HAP-1 (cell line): ENCODE measurements at places on chromosomes 12 and 14.

DNA sequence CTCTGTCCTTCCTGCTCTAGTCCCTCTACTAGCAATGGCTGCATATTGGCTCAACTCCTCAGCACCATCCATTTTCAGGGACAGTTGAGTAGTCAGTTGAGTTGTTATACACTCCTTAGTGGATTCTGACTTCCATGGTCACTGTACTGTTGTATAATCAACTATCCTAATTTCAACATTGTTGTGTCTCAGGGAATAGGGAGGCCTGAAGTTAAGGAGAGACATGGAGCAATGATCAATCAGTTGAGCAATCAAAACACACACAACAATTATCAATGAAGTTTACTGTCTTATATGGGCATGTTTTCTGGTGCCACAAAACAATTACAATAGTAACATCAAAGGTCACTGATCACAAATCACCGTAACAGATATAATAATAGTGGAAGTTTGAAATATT lies 255.9 kb downstream of the KCNC2 start:
- DNase-seq: no peak

GRCh38 chr12:123973552-123974341 lies 732 bp downstream of the ZNF664 start:
- peak; percentile 54 for DNase-seq

DNA sequence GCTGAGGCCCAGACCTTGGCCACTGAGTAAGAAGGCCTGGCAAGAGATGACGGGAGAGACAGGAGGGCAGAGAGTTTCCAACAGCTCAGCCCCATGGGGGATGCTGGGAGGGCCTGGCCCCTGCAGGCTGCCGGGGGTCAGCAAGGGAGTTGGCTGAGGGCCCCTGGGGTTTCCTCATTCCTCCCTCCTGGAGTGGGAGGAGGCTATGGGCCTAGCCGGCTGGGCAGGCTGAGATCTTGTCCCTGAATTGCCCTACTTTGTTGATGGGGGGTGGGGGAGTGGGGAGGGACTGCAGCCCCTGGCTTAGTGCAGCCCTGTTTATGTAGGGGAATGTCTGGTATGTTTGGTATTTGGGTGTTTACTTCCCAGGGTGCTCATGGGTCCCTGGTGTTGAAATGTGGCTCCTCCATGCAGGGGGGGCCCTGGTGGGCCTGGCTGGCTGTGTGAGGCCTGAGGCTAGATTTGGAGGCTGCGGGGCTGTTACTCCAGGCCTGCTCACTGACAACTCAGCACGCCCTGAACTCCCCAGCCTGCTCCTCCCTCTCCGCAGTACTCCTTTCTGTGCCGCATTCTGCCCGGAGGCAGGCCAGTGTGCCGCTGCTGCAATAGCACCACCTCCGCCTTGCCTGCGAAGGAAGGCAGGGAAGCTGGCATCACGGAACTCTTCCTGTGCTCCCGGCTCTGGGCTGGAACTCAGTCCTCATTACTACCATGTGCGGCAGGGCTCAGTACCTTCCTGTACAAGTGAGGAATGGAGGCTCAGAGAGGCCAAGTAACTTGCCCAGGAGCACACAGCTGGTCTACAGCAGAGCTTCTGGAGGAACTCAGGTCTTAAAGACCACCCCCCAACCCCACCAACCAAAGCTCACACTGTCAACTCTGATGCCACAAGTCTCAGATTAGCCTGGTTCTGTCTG lies 25.3 kb downstream of the JDP2 start:
- DNase-seq: peak; percentile 53

DNA sequence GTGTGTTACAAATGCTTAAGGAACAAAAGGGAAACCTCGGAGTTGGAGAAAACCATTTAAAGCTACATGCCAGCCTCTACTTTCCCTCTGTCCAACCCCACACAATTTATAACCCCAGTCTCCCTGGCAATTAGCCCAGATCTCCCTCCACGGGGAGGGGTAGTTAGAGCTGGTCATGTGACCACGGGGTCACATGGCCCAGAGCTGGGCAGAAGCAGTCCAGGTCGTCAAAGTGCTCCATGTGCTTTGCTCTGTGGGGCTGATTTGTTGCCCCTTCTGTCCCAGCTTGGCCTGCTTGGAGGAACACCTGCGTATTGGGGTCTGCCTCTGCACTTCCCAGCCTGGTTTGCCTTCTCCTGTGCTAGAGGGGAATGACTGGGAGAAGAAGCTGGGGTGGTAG lies 219.1 kb downstream of the RBM19 start:
- peak; percentile 44 for DNase-seq

DNA sequence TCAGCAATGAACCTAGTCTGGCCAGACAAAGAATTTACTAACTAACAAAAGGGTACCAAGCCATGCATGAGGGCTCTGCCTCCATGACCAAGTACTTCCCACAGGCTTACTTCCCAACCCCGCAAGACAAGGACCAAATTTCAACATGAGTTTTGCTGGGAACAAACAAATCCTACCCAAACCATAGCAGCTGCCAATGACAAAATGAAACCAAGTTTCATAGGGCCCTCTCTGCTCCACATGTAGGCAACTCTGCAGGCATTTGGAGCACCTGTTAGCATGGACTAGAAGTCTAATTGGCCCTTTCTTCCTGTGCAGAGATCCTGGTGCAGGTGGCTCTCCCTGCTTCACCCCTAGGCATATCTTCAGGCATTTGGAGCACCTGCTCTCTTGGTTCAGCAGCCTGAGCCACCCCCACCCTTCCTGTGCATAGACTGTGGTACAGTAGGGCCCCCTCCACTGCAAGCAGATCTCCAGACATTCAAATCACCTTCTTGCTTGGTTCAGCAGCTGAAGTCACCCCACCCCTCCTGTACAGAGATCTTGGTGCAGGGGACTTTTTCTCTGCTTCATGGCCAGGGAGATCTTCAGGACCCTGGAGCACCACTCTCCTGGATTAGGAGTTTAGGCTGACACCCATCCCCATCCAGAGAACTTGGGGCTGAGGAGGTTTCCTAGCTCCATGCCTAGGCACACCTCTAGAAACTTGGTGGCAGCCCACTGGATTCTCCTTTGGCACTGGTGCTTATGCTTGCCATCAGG lies 308.7 kb downstream of the RPAP3 start:
- no peak for DNase-seq

GRCh38 chr14:63939006-63939270 lies 86.1 kb downstream of the SYNE2 start:
- DNase-seq: no peak

DNA sequence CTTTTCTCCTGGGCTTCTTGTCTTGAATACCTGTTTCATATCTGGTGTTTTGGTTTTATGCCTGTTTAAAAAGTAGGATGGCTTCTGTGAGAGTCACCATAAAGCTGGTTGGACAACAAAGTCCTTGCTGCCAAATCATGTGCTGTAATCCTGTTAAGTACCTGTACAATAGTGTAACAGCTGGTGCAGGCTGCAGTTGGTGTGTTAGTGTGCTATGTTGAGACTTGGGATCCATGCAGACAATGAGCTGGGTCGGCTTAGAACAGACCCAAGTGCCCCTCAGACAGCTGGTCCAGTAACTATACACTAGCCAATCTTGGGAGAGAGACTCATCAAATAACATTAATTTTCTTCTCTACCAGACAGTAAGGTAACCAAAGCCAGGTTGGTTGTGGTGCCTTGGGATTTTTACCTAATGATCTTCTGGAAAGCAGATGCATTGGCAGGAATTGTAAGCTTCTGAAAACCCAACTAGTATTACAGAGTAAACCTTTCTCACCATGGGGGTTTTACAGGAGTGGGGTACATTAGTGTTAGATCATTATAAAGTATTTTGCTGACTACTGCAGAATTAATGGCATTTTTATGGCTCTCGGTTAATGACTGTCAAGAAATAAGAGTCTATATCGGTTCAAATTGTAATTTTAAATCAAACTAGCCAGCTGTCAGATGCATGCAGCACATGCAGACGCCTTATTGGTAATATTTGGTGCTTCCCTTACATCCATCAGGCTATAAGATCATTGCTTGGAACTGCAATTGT lies 231.2 kb downstream of the PDZRN4 start:
- DNase-seq: peak; percentile 7

GRCh38 chr14:75401361-75401760 lies 26.5 kb upstream of the JDP2 start:
- DNase-seq: no peak

- DNase-seq: no peak
Observed at GRCh38 chr14:90807060-90807459, 9.2 kb downstream of the TTC7B start.

DNA sequence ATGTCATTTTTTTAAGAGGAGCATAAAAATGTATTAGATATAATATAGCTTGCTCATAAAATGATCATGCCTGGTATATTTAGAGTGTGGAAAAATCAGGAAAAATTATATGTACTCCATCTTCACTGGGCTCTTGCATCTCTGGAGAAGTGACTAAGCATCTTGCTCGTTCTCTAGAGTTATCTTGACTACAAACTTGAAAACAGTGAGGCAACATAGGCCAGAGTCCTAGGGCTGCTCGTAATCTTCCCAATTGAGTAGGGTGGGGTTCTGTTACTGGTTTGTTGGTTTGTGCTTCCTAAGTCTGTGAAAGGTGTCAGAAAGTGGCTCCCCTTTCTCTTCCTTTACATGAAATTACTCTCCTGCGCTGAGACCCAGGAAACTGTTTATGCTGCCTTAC lies 46.2 kb downstream of the AACS start:
- DNase-seq: no peak

- no peak for DNase-seq
Observed at GRCh38 chr12:92426332-92426731, 276.5 kb upstream of the PLEKHG7 start.

DNA sequence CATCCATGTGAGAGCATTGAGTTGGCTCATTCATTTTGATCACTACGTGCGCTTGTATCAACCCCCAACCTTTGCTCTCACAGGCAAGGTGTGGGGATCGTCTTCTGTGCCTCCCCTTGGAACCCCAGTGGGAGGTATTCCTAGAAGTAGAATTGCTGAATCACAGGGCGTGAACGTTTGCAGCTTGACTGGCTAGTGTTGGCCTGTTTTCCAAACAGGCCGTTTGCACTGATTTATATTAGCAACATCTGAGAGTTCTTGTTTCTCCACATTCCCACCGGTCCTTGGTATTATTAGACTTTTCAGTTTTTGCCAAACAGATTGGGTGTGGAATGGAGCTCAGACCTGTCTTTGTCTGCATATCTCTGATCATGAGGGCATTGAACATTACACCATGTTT lies 288.6 kb upstream of the PWP1 start:
- DNase-seq: no peak

GRCh38 chr12:55716582-55716957 lies 724 bp downstream of the BLOC1S1 start:
- no peak for DNase-seq

- no peak for DNase-seq
Observed at GRCh38 chr12:114444422-114445279, 38.7 kb upstream of the TBX5 start.

DNA sequence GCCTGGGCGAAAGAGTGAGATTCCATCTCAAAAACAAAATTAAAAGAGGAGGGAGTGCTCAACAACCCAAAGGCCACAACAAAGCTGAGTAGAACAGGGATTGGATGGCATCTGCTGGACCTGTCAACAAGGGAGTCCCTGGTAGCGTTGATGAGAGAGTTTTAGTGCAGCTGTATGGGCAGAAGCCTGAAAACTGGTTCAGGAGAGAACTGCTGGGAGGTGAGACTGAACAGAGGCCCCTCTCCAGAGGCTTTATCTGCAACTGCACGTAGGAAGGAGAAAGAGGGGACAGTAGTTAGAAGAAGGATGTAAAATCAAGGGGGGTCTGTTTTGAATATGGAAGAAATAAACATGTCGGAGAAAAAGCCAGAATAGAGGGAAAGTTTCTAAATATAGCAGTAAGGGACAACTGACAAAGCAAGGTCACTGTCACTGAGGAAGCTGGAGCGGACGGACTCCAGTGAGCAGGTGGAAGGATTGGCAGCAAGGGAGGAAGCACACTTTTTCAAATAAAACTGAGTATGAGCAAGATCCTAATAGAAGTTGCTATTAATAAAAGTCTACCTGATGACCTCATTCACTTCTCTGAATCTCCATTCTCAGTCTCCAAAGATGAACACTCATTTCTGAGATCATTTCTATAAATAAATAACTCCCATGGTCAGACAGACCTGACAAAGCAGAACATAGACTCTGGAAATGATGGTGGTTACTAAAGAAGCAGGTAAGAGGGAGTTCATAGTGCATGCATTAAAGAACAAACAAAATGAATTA lies 11.8 kb upstream of the ATF1 start:
- DNase-seq: no peak

DNA sequence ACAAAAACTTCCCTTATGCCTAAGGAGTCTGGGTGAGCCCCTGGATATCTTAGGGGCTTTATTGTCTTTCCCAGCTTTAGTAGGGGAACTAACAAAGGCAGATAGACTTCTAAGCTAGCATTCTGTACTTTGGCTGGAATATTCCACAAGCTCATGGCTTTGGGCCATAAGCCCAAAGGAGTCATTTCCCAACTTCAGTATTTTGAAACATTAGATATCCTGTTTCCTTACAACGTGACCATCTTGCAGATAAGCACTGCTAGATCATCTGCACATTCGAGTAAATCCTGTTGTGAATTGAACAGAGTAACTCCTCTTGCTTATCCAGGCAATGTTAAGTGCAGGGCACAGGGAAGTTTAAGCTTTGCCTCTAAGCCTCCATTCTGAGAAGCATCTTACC lies 70.6 kb upstream of the ACTN1 start:
- DNase-seq: no peak

DNA sequence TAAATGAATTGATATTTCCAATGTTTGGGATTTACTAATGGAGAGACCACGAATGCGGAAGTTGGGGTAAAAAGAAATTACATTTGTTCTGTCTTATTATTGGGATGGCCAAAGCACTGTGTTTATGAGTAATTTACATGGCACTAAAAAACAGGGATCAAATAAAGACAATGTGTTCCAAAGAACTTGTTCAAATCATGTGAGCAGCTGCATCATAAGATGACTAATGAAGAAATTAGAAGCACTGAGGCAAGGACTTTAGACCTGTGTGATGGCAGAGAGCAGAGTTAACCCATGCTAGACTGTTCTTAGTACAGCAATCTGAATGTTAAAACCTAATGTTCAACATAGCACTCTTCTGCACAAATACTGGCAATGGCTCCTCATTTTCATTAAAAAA lies 34.3 kb upstream of the DCN start:
- DNase-seq: no peak

DNA sequence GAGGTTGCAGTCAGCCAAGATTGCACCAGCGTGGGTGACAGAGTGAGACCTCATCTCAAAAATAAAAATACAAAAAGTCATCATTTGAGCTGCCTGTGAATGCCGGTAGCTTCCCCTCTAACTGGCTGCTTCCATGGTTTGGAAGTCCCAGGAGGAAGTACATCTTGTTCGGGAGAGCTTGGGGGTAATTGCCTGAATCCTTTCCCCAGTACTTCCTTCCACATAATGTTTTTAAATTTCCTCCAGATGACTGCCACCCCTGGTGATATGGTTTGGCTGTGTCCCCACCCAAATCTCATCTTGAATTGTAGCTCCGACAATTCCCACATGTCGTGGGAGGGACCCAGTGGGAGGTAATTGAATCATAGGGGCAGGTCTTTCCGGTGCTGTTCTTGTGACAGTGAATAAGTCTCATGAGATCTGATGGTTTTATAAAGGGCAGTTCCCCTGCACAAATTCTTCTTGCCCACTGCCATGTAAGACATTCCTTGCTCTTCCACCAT lies 87.2 kb downstream of the SPRING1 start:
- no peak for DNase-seq

- no peak for DNase-seq
Observed at GRCh38 chr14:28701733-28702132, 64.9 kb upstream of the FOXG1 start.
